Glutamatergic neuron (in vitro differentiated cells): ENCODE measurements at places on chromosomes 16 and 17.
A peak's percentile ranks its signal among the peaks of the same experiment; 100 is the strongest.

DNA sequence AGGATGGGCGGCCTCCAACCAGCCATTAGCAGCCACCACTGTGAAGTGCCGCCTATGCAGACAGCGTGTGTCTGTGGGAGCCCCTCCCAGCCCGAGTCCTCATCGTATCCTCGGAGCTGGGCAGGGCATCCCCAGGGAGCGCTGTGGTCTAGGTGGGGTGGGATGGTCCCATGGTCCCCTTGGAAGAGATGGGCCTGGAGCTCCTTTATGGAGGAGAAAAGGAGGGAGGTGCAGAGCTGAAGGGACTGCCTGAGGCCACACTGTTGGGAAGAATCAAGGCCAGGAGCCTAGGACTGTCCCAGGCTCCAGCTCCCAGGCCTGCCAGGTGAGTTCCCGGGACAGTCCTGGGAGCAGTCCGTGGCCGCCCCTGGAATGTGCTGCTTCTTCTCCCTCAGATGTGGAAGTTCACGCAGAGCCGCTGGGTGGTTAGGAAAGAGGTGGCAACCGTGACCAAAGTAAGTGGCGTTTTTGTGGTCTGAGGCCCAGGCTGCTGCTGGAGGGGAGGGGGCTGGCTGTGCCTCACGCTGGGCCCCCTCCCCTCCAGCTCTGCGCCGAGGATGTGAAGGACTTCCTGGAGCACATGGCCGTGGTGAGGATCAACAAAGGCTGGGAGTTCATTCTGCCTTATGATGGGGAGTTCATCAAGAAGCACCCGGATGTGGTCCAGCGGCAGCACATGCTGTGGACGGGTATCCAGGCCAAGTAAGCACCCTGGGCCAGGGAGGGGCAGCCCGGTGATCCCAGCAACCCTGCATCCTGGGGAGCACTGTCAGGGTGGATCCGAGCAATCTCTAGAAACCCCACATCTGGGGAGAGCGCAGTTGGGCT is 27.0 kb downstream of the POLR3E start:
- no peak for DNase-seq

- no peak for DNase-seq
Measured at GRCh38 chr16:64736857-64737256, 385.0 kb downstream of the CDH11 start.

GRCh38 chr16:85767531-85767930 is 16.6 kb upstream of the C16orf74 start:
- DNase-seq, result no peak

GRCh38 chr16:67942200-67942509 is 1.8 kb downstream of the LCAT start:
- peak; percentile 67 for DNase-seq

GRCh38 chr16:16001596-16002255 is 52.3 kb downstream of the ABCC1 start:
- no peak for DNase-seq

GRCh38 chr16:79792664-79793351 is 192.3 kb upstream of the MAF start:
- DNase-seq, result no peak

DNA sequence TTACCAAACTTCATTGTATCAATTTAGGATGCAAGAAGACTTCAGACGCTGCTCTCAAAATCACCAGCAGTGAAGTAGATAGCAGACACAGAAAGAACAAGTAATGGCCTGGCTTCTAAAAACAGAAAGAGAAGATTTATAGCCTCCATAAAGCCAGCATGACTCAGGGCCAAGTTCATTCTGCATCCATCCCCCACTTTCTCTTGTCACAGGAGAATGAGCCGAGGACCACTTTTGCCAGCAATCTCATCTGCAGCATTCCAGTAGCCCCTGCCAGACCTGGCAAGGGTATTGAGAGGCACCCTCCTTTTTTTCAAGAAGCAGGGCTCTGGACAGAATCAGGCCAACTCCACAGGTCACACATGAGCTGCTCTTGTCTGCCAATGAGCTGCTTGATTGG is 355.4 kb upstream of the SOX9 start:
- DNase-seq, result no peak
